ENCODE measurements at places on chromosomes 13 and 19.

DNA sequence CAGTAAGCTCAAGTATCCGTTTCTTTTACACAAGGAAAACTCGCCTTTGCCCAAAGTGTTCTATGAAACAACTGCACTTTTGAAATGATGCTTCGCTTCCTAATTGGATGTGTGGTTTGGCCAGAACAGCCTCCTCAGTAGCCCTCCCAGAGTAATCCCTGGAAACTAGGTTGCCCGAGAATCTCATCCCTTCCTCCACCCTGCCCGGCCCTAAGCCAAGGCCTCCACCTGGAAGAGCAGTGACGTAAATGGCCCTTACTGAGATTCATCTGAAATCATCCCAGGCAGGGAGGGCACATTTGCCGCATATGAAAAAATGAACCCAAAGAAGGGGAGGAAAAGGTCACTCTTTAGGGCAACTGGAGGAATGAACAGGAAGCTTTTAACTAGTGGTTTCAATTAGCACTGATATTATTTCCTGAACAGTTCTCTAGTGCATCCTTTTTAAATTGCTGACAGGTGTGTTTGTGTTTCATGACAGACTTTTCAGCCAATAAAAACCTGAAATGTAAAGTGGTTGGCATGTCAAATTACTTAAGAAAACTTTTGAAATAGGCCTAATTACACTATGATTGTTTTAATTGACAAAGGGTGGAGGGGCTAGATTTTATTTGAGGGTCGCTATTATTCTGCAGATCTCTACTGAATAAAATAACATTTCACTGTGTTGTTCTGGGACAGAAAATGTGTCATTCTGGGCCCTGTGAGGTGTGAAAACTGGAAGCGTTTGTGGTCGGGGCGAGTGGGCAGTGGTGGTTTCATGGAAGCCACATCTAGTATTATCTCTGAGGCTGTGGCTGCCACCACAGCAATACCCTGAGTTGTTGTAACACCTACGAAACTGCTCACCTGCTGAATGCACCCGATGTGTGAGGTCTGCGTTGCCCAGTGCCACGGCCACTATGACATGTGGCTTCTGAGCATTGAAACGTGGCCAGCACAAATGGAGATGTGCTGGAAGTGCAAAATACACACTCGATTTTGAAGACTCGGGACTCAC, 112.1 kb downstream of the ZIC5 start:
- no peak for DNase-seq

DNA sequence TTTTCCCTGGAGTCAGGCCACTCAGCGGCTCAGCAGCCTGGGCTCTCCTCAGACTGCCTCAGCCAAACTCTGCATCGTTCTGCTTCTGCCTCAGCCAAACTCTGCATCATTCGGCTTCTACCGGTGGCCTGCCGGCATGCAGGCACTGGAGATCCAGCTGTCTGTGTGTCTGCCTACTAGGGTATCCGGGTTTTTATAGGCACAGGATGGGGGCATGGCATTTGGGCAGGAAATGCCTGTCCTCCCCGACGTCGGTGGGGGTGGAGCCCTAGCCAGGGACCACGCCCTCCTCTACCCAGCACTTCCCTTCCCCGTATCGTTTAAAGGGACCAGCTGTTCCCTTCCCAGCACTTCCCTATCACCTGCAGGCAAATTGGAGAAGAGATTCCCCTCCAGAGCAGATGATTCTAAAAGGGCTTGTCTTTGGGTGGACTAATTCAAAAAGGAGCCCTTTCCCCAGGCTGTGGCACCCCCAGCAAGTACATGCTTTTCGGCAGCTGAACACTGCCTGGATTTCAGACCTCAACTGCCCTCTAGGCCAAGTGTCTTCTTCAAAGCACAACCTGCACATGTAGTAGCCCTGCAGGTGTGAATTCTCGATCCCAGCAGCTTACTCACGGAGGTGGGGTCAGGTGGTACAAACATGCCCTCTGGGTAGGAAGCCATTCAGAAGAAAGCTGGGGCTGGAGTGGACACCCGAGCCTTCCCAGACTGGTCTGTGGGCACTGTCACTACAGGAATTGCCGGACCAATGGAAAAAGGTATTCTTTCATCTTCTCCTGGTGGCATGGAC, 25.4 kb upstream of the GPR12 start:
- DNase-seq = peak; percentile 58

DNA sequence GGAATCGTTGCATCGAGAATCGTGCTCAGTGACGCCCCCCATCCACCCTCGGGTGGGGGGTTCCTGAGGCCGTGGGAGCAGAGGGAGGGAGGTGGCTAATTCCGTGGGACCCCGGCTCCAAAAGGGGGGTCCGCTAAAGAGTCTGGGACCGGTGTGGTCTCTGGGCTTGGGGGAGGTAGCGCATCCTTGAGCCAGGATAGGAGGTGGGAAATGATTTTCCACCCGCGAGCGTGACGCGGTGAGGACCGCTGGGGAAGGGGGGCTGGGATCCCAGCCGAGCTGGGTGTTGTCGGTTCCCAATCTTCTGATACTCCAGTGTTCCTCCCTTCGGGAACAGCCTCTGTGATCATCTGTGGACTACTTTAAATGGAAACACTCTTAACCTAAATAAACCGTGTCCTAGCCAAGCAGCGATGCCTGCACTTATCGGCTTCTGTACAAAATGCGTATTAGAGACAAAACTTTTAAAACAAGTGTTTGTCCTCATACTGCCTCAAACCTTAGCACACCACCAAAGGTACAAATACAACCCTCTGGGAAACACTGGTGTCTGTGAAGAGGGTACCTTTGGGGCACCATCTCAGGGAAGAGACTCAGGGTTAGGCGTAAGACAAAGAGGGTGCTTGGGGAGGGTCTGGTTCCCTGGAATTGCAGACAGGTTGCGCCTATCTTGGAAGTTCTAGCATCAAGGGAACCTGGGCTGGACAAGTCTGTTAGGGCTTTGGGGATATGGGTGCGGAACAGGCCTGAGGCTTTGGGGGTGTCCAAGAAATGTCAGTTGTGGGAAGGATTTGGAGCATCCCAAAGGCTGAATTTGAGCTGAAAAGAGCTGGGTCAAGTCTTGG, 16.0 kb downstream of the KCNC3 start:
- no peak for DNase-seq

DNA sequence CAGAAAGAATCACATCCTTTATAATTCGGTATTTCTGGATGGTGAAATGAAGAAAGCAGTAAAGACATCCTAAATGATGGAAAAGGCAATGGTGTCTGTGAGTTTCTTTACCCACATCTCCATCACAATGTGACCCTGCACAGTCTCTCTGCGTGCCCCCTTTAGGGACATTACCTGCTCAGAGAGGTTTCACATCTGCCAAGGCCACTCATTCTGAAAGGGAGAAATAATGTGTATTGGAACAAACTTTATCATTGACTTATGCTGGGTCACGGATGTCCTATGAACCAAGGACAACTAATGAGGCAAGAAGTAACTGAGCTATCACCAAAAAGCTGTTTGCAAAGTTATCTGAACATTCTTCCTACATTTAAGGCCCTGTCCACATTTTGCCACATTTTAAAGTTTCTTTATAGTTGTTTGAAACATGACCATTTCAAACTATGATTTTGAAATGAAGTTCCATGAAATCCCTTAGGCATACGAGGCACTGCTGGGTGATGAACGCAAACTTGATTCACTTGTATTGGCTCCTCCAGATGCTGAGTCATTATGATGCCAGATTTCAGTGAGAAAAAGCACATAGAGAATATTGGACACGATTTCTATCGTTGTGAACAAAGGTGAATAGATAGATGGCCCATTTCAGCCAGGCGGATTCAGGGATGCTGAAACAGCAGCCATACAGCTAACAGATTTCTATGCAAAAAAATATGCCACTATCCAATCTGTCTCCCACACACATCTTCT, 63.5 kb upstream of the HMGB1 start:
- DNase-seq = no peak

- DNase-seq = no peak
These were observed 19.6 kb upstream of the ZNRF4 start for GRCh38 chr19:5435642-5436017.

DNA sequence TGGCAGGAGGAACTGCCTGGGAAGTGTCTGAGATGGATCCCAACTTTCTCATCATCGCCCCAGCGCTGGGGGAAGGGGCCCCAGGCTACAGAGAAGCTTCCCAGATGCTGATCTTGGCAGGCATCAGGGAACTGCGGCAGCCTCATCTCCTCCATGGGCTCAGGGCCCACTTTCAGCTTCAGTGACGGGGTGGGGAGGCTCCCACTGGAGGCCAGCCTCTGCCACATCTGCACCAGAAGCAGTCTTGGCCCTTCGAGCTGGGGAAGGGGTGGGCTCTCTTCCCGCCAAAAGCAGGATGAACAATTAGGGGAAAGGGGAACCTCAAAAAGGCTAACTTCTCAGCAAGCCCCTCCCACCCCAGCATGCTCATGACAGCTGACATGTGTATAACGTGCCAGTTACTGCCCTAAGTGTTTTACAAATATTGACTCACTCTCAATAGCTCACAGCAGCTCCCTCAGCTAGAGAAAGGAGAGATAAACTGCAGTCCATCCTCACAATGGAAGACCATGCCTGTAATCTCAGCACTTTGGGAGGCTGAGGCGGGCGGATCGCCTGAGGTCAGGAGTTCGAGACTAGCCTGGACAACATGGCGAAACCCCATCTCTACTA, 7.1 kb upstream of the S1PR2 start:
- no peak for DNase-seq

DNA sequence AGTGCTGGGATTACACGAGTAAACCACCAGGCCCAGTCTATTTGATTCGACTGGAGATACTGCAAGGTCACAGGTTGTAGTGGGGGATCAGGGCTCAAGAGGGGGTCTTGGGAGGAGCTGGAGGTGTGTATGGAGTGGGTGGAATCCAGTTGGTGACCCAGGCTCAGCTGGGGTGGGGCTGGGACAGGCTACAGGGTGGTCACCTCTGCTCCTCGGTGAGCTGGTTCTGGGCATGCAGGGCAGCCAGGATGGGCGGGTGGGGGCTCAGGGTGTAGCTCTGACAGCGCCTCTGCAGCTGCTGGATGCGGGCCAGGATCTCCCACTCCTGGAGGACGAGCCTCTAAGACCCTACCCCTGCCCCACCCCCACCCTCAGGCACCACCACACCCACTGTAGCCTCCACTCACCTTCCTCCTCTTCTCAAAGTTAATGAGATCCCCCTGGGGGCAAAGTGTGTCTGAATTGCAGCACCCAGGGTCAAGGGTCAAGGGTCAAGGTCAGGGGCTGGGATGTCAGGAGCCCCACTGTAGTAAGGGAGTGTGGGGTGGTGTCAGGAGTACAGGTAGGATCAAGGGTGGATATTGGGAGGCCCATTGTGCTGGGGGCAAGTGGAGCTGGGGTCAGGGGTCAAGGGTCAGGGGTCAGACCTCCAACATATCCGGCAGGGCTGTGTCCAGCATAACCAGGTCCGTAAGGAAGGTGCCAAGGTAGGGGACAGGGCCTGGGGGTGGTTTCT, 17.1 kb downstream of the RGL3 start:
- DNase-seq = no peak

DNA sequence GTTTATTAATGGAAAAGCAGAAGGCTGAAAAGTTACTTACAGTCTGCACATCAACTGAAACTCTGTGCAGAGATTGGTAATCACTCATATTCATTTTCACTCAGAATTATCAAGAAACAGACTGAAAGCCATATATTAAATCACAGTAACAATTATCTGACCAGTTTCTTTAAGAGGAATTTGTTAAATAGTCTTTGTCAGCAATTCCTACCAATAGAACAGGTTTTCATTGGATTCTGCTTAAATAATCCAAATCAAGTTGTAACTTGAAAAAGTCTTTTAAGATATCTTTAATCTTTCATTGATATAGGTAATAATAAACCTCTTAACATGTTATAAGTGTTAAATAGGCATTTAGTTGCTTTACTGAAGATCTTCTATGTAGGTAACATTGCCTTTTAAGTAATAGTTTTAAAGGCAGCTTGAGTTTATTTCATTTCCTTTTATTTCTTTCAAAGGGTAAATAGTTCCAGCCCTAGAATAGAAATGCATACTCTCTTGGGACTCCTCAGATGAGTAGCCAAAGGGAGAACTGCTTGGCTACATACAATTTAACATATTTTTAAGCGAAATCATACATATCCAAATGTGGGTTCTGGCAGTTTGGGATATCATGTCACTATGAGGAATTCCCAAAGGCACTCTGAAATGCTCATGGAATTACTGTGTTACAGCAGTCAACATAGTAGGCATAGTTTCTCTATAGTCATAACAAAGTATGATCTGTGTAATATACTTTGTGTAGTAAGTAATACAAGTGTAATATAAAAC, 326.0 kb upstream of the SPRY2 start:
- DNase-seq = no peak

DNA sequence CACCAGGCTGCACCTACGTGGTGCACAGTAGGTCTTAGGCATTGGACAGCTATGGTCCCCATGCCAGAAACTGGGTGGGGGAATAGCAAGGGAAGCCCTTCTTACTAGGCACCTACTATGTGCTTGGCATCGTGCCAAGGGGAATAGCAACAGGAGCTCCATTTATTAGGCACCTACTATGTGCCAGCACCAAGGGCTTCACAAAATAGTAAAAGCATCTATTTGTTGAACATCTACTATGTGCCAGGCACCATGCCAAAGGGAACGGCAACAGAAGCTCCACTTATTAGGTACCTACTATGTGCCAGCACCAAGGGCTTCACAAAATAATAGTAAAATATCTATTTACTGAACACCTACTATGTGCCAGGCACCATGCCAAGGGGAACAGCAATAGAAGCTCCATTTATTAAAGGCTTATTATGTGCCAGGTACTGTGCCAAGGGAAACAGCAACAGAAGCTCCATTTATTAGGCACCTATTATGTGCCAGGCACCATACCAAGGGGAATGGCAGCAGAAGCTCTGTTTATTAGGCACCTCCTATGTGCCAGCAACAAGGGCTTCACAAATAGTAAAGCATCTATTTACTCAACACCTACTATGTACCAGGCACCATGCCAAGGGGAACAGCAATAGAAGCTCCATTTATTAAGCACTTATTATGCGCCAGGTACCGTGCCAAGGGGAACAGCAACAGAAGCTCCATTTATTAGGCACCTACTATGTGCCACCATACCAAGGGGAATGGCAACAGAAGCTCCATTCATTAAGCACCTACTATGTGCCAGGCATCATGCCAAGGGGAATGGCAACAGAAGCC, 108.5 kb downstream of the PTPRS start:
- no peak for DNase-seq

- DNase-seq = no peak
These were observed 26.3 kb downstream of the BCAT2 start for GRCh38 chr19:48784527-48784926.

DNA sequence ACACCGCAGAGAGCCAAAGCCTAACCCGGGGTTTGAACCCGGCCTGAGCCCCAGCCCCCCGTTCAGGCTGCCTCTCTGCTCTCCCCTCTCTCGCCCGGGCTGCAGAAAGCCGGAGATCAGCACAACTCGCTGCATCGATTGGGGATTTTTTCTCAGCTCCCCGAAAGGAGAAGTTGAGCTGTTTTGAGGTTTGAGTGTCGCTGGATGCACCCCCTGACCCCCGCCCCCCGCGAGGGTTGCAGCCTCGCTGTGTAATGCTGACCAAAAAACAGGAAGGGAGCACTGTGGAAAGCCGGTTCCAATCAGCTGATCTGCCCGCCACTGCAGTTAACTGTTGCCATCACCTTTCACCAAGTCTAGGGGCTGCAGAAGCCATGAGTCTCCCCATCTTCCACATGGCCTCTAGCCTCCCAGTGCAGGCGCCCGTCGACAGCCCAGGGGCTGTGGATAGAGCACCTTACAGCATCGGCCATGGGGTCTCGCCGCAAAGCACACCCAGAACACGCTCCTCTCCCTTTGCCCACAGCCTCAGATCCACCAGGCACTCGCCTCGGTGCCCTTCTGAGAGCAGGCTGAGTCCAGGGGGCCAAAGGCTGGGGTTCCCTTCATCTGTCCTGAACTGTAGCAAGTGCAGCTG, 34.5 kb downstream of the MYO9B start:
- DNase-seq = peak; percentile 20
